ENCODE measurements at places on chromosomes 6 and 20.
A peak's percentile ranks its signal among the peaks of the same experiment; 100 is the strongest.

DNA sequence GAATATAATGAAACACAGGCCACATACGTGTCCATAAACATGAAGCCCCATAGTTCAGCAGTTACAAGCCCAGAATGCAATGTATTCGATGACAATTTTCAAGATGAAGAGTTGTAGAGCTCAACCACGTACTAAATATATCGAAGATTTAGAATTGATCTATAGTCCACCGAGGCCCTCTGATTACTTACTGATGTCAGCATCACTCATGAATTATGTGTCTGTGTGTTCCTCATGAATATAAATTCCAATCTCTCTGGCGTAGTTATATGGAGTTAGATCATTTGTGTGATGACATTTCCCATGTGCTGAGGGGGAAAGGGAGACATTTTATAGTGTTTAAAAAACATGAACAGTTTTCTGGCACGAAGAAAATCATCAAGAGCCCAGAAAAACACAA, 97.5 kb downstream of the PFDN4 start:
- no peak for DNase-seq

GRCh38 chr6:57224769-57225515, 2.8 kb upstream of the RAB23 start:
- DNase-seq = peak; percentile 33

DNA sequence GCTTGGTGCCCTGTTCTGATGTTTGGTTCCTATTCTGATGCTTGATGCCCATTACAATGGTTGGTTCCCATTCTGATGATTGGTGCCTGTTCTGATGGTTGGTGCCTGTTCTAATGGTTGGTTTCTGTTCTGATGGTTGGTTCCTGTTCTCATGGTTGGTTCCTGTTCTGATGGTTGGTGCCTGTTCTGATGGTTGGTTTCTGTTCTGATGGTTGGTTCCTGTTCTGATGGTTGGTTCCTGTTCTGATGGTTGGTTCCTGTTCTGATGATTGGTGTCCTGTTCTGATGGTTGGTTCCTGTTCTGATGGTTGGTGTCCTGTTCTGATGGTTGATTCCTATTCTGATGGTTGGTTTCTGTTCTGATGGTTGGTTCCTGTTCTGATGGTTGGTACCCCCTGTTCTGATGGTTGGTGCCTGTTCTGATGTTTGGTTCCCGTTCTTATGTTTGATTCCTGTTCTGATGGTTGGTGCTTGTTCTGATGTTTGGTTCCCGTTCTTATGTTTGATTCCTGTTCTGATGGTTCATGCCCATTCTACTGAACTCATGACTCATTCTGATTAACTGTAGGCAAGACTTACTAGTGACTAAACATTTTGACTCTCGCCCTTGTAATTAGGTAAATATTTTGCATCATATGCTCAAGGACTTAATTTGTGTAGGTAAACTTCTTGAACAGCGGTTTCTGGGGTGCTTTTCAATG, 146.2 kb downstream of the DLL1 start:
- no peak for DNase-seq

DNA sequence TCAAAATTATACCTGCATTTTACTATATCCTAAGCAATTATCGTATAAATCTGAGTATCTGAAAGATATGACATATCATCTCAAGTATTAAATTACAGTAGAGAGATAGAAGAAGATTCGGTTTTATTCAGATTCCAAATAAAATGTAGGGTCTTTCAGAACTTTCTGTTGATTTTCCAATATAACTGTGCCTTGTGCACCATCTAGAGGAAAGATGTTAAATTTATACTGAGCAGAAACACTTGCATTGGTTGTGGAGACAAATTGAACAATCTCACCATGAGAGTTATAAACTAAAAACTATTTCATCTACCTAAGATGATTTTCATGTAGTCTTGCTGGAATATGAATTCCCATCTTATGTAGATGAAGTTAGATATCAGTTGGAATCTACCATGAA, 26.8 kb upstream of the HSF2 start:
- DNase-seq = no peak

- no peak for DNase-seq
These were observed 382 bp downstream of the SFT2D1 start for GRCh38 chr6:166341977-166342348.

DNA sequence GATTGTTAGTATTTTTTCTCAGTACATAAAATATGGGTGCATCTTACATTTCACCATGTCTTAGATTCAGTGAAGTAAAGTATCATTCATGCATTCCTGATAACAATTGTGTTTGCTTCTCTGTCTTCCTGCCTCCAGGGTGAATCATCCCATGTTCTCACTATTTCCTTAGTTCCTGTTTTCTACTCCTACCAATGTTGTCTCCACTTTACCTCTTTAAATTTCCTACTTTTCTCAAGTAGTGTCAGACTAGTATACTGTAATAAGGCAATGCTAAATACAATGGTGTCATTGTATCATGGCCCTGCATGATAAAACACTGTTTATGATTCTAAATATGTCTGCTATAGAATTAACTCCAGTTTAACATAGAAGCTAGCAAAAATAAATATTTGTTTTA, 37.4 kb upstream of the GABRR1 start:
- DNase-seq = no peak

GRCh38 chr20:17497821-17498580, 33.2 kb downstream of the BFSP1 start:
- no peak for DNase-seq

- DNase-seq = peak; percentile 33
These were observed 71.2 kb downstream of the RAMACL start for GRCh38 chr6:166515072-166515810.

DNA sequence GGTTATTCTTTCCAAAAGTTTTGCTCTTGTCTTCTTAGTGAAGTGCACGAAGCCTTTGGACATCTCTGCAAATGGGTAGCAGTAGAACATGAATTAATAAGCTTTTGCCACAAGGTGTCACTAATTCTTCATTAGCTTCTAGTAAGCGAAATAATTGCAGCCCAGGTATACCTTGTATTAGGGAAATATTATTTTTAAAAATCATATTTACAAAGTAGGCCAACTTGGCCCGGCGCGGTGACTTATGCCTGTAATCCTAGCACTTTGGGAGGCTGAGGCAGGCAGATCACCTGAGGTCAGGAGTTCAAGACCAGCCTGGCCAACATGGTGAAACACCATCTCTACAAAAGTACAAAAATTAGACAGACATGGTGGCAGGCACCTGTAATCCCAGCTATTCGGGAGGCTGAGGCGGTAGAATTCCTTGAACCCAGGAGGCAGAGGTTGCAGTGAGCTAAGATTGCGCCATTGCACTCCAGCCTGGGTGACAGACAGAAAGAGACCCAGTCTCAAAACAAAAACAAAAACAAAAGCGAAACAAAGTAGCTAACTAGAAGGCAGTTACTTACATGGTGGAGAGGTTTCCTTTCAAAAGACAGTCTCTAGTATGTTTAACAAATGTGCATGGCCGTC, 8.8 kb upstream of the RSPH3 start:
- no peak for DNase-seq

DNA sequence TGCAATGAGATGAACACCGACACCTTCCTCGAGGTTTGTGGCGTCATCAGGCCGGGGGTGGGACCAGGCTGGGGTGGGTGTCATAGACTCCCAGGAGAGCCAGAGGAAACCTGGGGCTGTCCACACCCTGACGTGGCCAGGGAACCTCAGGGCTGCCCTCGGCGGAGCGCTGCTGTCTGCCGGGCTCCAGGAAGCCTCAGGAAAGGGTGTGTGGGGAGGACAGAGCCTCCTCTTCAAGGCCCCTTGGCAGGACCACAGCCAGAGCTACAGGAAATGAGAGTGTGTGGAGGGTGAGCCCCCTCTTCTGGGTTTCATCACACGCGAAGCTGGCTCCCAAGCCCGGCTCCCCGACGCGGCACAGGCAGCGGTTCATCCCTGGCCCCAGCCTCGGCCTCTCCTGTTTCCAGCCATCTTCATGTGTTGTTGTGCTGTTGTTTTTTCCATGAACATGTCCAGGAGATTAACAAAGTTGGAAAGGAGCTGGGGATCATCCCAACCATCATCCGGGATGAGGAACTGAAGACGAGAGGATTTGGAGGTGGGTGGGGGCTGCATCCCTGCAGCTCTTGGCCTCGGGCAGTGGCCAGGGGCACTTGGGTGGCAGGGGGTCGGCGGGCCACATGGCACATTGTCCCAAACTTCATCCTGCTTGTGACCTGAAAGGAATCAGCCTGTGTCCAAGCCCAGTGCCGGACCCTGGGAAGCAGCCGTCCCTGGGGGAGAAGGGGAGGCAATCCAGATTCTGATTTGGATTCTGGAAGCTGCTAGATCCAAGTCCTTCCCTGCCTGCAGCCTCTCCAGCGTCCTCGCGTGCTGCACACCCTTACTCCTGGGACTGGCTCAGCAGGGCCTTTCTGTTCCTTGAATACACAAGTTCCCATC, 6.4 kb downstream of the NPEPL1 start:
- DNase-seq = no peak

GRCh38 chr6:153959276-153959675, 79.8 kb upstream of the OPRM1 start:
- no peak for DNase-seq

DNA sequence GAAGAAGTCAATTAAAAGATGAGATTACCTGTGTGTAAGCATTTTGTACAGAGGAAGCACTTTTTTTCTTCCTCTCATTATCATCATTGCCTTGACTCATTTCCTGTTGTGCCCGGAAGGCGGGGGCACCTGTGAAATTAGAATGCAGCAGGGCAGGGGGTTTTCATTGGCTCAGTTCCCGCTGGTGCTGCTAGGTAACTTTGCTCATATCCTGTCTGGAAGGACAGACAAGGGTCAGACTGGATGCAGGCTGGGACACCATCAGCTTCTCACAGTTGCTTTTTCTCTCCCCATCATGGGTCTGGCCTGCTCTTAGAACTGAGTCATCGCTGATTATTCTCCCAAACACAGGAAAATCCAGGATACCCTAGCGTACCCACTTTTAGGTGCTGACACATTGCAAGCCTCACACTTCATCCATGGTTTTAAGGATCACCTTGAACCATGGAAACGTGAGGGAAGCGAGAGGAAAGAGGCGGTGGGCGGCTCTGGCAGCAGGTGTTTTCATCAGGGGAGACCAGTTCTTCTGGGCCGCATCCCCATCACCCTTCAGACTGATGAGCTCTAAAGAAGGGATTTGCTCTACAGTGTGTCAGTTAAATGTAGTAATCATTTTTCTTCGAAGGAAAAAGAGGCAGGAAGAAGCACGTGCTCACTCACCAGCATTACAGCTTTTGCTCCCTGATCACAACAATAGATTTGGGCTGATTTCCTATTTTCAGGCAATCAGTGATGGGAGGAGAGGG, 195.7 kb upstream of the SASH1 start:
- DNase-seq = no peak

GRCh38 chr20:2521369-2522305, 12.9 kb upstream of the ZNF343 start:
- DNase-seq = no peak

DNA sequence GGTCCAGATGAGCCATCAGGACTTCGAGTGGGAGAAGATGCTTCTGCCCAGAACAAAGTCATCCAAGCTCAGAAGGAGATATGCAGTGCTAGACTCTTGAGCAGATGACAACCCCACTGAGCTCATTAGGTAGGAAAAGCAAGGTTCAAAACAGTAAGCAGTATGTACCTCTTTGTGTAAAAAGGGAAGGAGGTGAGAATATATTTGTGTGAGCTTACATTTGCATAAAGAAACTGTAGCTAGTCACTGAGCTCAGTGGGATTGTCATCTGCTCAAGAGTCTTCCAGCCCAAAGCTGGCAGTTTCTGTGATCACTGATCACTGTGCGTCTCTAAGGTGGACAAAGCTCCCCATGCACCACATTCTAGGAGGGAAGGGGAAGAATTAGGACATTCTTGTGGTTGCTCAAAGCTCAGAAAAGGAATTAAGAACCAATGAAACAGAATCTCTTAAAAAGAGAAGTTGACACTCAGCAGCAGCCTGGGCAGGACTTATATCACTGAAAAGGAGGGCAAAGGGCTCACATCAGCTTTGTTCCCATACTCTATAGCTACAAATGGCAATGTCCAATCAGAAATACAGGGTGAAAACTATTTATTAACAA, 90.0 kb upstream of the MAFB start:
- no peak for DNase-seq

GRCh38 chr20:17871886-17872285, 96.7 kb downstream of the SNX5 start:
- DNase-seq = no peak

GRCh38 chr6:132495604-132496079, 17.3 kb downstream of the STX7 start:
- no peak for DNase-seq

DNA sequence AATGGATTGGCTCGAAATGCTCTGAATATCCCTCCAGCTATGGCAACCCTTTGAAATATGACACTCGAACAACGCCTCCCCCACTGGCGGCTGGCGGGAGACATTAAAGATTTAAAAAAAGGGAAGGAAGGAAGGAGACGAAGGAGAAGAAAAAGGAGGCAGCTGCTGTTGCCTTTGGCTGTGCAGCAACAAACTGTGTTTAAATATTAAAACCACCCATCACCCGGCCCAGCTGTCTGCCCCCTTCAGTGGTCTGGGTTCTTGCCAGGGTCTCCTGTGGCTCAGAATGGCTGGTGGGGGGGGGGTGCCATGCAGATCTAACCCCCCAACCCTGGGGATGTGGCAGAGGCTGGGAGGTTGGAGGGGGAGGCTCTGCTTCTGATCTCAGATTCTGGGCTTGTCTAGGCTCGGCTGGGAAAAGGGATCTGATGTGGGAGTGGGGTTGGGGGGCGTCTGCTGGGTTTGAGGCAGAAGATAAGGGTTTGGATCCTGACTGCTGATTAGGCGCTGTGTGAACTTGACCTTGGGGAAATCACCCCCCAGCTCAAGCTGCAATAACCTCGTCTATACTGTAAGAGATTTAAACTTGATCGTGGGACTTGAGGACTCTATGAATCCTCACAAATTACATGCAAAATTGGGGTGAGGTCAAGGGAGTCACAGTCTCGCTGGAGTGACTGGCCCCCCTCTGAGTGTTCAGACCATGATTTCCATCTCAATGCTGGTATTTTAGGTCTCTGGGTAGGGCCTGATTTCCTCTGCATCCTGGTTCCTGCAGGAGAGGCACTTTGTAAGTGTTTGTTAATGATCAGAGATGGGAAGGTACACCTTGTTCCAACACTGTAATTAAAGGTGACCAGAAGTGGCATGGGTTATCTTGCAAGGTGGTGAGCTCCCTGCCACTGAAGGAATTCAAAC, 40.3 kb upstream of the BLCAP start:
- no peak for DNase-seq

DNA sequence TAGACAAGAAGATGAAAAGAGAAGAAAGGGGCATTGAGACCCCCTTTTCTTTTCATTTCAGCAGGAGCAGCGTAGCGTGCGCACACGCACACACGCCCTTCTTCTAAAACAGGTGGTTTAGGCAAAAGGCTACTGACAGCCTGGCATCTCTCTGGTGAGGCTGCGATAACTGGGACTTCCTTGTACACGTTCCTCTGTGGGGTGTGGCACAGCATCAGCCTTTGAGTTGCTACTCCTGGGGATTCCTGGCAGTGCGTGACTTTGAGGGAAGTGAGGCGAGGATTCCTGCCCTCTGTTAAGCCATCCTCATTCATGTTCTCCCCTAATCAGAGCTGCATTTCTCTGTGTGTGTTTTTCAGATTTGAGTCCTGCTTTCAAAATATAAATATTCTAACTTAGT, 94.7 kb downstream of the TMEM170B start:
- no peak for DNase-seq

GRCh38 chr20:38199501-38200390, 34.7 kb upstream of the TGM2 start:
- no peak for DNase-seq

Measured in AG04449 (cell line).